CD4-positive, alpha-beta T cell treated with Interleukin-10 for 1 hour (primary cell): ENCODE measurements at places on chromosomes 4 and X.

GRCh38 chr4:139833151-139833910 is 167.7 kb downstream of the MGST2 start:
- DNase-seq, result no peak

DNA sequence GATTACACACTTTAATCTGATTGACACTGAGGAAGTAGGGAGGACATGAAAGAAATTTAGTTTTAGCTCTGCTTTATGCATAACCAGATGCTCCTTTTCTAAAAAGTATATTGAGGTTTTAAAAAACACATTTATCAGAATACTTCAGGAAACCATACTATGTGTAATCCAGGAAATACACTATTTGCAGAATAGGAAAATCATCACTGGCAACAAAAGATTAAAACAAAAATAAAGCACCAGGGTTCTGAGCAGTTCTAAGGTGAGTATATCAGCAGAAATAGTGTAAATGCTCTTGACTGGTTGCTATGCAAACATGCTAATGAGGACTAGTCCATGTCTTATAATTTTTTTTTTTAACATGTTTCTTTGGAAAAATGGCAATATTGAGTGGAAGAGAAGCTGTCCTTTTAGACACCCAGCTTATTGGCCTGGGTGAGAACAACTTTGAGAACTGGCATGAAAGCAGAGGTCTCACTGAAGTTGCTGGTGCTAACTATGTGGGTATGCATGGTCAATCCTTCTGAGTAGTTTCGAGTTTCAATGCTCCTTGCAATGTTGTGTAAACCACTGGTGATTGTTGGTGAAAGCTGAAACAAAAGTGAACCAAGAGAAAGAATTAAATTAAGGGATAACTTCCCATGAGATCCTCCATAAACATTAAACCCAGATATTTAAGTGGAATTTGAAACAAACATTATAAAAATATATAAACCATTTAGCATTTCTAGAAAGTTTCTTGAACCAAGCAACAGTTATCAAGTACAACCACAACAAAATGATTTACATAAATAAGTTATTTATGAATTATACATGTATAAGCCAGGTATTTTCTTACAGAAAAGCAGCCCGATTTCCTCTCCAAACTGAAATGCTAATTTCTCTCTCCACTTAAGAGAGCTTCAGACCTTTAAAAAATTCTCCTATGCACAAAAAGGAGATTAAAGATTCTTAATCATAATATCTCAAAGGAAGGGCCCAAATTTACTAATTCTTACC is 20.4 kb upstream of the SCD5 start:
- DNase-seq, result no peak

- DNase-seq, result no peak
Observed at GRCh38 chr4:15162465-15163283, 160.4 kb downstream of the CPEB2 start.

DNA sequence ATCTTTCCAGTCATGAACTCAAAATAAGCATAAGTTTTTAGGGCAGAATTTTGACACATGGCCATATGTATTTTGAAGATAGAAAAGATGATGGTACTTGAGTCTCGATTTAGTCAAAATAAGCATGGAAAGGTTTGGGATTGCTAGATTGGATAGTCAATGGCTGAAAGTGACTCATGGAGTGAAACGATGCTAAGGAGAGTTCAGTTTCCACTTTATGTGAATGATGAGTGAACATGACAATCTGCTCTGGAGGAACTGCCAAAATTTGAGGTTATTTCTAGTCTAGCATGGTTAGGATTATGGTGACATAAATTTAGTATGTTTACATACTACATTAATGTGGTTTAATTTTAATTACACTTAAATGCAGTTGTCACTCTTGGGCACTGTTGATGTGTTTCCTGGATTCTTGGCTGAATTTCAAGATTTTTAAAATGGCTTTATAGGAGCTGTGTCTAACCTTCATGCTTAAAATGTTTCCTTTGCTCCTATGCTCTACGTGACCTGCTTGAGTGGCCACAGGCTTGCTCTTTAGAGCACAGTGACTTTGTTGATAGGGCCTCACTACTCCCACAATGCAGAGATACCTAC is 17.1 kb downstream of the DDX3X start:
- DNase-seq, result peak; percentile 53

GRCh38 chr4:2968381-2968780 is 5.0 kb downstream of the GRK4 start:
- DNase-seq, result no peak

DNA sequence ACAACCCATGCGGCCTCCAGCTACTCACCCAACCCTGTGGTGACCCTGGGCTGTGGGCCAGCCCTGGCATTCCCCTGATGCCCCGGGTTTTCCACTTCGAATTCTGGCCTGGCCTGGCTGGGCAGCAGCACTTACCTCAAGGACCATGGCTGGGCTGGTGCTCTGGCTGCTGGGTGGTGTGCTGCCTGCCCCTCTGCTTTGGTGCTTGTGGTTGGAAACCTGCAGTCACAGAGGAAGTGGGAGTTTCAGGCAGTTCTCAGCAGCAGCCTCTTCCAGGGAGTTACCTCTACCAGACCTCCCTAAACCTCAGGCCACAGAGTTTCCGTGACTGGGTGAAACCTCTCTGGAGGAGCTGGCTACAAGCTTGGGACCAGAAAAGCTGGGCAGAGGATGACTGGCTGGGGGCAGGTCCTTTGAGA is at the start of gene CXCR3:
Gene CXCR3 (minus strand): TSS at position 209 of the 419 bp plus-strand sequence. CDS start 62 bp downstream, at position 147.
- peak; percentile 53 for DNase-seq

DNA sequence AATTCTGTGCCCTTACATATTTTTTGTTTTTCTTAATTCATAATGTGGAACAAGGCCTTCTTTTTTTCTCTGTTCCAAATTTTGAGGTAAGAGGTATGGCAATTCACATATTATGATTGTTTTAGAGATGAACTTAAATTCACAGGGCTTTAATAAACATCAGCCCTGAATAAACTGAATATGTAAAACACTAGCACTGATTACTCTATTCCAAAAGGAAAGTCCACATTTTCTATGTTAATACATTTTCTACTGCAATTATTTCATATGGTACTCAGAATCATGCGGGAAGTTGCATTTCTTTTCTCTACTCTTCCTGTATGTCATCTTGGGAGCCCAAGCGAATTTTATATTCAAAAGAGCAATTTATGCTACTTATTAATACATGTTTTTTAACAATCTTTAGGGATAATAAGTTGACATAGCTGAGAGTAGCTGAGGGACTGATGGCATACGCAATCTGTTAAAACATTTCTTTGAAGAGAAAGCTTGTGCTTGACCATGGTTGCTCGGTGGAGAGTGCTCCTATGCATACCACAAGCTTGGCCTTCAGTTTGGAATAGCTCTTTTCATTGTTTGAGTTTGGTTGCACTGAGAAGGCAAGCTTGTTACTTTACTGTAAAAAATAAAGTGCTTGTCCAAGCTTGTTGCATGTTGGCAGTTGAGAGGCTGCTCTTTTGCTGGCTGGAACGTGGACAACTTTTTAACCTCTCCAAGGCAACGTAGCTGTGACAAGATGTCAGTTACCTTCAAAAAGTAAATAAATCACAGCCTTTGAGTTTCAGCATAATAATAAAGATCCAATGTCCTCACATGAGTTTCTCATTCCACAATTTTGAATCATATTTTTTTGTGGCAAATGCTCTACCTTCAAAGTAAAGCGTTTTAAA is 196.3 kb upstream of the SPRY1 start:
- no peak for DNase-seq

- no peak for DNase-seq
Observed at GRCh38 chrX:39205467-39205866, 404.2 kb downstream of the MID1IP1 start.

GRCh38 chr4:5750052-5750945 is 39.3 kb downstream of the EVC start:
- DNase-seq, result no peak
